Epithelial cell of alveolus of lung (primary cell): ENCODE measurements at places on chromosomes 13 and 19. TPM values are rescaled to one million over a fixed set of nuclear protein-coding genes. Genes with fewer than 3 reads are reported as not detected.

RNF17 gene
- not detected in 2 replicates for total RNA-seq

TMIGD2 gene
- not detected in 2 replicates for total RNA-seq

RAB11B gene
- total RNA-seq = 26.8 and 52.6 TPM in 2 replicates

PSPC1 gene
- 39.1 and 40.7 TPM in 2 replicates for total RNA-seq

PTPRS gene
- total RNA-seq = 100 and 163 TPM in 2 replicates

UBE2L5 gene
- total RNA-seq = not detected in 2 replicates

ZNF730 gene
- total RNA-seq = 1.8 and 2.2 TPM in 2 replicates

PTH2 gene
- not detected in 2 replicates for total RNA-seq

SUPT20H gene
- 34.6 and 37.4 TPM in 2 replicates for total RNA-seq

CYP4F2 gene
- not detected in 2 replicates for total RNA-seq

ZNF729 gene
- not detected in 2 replicates for total RNA-seq

IGFL3 gene
- total RNA-seq = 1.9 TPM in 1 of 2 replicates, not detected in the other
